Dermis microvascular lymphatic vessel endothelial cell (primary cell): ENCODE measurements at places on chromosomes 1 and 21.

- DNase-seq: no peak
Observed at GRCh38 chr1:235725434-235725833, 75.8 kb upstream of the GNG4 start.

- no peak for DNase-seq
Observed at GRCh38 chr1:229130028-229130668, 140.8 kb upstream of the RAB4A start.

DNA sequence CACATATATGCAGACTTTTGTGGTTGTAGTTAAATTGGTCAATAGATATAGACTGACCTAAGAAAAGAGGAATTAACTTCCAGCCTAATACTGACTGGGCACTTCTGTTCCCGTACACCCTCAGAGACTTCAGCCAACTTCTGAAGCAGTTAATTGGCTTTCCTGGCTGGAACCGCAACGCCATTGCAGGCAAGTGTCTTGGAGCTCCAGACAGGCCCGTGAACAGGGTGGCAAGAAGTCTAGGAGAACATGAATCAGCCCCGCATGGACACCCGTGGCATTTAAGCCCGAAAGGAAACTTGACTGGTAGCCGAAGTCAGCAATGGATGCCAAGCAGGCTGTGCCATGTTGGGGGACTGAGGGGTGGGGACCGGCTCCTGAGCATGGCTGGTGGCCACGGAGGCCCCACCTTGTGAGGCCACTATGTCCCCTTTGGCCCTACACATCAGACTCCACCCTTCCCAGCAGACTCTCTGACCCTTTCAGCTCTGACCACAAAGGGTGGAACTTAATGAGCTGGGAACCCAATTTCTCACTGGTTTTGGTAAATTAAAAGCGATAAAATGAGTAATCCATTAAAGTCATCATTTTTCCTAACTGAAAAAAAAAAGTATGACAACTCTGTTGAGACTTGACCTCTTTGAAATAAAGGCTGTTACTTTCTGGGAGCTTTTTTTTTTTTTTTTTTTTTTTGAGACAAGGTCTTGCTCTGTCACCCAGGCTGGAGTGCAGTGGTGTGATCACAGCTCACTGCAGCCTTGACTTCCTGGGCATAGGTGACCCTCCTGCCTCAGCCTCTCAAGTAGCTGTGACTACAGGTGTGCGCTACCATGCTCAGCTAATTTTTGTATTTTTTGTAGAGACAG lies 54.1 kb downstream of the RUNX1 start:
- DNase-seq: no peak

GRCh38 chr1:231748760-231749415 lies 122.3 kb downstream of the DISC1 start:
- no peak for DNase-seq

DNA sequence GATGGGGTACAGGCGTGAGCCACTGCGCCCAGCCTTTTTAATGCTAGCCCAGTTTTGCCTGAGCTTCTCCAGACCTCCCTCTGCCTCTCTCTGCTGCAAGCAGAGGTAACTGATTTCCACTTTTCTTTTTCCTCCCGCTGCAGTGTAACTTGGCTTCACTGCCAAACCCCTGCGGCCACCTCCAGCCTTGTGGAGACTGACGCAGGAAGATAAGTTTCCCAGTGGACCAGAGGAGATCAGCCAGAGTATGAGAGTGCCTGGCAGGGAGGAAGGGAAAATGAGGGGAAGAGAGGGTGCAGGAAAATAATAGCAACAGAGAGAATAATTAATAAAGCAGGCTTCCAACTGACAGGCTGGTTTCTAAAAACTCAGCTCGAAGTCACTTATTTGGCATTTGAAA lies 143.7 kb downstream of the PCNX2 start:
- DNase-seq: no peak

GRCh38 chr1:211305044-211305443 lies 21.6 kb upstream of the TRAF5 start:
- no peak for DNase-seq

DNA sequence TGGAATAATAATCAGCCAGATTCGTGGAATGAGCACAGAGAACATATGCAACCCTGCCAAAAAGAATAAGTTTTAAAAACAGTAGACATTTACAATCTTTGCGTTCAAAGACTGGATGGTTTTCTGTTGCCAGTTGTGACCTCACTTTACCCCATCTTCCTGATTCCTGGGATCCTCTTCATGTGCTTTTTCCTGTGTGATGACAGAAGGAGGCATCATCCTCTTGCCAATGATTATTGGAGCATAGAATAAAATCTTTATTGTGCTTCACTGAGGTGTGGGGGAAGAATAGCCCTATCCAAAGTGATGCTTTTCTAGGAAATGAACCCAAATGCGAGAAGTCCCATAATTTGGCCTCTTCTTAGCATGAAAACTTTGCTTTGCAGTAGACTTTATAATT lies 15.0 kb upstream of the BARHL2 start:
- DNase-seq: no peak

GRCh38 chr1:97783751-97784150 lies 137.1 kb downstream of the DPYD start:
- no peak for DNase-seq

DNA sequence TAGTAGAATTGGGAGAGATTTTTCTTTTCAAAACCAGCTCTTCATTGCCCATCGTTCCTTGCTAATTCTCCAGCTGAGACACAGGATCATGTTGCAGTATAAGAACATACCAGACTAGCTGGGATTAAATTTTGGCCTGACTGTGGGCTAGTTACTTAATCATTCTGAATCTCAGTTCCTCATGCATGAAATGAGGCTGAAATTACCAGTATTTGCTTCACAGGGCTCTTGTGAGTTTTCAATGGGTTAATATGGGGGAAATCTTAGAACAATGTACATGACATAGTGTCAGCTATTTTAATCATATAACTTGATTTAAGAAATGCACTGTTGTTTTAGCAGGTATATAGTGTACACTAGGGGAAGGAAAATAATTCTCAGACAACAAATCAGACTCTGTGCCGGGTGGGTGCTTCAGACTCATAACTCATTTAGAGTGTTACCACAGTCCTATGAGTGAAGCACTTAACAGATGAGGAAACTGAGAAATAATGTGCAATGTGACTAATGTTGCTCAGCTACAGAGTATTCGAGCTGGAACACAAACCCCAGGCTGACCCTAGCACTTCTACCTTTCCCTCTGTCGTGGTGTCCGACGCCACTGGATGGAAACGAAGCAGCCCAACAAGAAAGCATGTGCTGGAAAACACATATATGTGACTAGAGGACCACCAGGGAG lies 137.6 kb upstream of the SGIP1 start:
- DNase-seq: no peak

- peak; percentile 78 for DNase-seq
Observed at GRCh38 chr1:201025571-201026002, 2.1 kb upstream of the KIF21B start.

DNA sequence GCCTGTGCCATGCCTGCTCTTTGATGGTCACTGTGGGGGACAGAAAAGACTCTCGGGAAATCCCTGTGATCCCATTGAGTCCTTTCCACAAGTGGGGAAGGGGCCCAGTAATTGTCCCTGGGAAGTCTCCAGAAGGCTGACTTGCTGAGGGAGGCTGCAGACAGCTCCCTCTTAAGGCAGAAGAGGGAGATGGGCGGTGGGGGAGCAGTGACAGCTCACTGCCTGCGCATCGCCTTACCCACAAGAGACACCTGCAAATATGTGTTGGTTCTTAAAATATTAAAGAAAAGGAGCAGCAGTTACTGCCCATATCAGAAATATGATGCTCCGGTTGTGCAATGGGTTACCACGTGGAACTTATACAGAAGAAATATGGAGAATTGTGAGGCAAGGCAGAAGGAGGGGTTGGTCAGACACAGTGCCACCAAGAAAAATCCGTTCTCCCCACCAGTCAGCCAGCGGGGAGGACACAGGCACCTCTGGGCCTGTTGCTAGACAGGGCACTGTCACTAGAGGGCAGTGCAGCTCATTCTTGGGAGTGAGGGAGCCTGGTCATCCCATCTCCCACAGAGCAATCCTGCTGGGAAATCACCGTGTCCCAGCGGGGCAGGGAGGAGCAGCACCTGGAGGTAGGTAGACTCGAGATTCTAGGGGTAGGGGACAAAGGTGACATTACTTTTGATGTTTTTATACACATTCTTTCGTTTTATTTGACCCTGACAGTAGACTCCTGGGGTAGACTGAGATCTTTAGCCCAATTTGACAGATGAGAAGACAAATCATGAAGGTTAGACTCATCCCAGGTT lies 6.9 kb upstream of the CAMK1G start:
- DNase-seq: peak; percentile 24

- no peak for DNase-seq
Observed at GRCh38 chr1:207854001-207854400, 56.9 kb downstream of the CD34 start.

GRCh38 chr1:55051169-55051568 lies 11.8 kb downstream of the PCSK9 start:
- no peak for DNase-seq

GRCh38 chr1:43007377-43008114 lies 48.9 kb upstream of the SLC2A1 start:
- DNase-seq: no peak

- no peak for DNase-seq
Observed at GRCh38 chr1:117590273-117590925, 15.4 kb upstream of the TENT5C start.

- no peak for DNase-seq
Observed at GRCh38 chr1:169989246-169989645, 85.2 kb downstream of the KIFAP3 start.

DNA sequence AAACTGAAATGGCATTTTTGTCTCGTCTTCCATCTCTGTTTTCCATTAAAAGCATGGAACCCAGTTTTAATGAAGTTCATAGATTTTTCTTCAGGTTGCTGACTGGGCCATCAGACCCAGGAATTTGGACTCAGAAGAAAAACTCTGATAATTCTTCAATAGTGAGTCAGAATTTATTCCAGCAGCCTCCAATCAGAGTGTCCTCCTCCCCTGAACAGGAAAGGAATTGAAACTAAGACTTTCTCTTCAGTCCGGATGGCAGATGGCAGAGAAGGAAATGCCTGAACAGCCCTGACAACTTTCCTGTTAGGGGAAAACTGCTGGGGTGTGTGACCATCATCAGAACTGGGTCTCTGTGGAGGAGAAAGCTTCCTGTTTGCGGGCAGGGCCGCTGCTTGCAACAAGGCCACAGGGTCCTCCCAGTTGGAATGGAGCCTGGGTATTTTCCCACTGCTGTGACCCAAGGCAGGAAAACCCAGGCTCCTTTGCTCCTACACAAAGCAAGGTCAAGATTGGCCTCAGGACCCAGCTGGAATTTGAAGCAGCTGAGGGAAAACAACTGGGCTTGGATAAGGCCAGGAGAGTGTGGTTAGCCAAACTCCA lies 20.7 kb downstream of the CD34 start:
- DNase-seq: peak; percentile 90

DNA sequence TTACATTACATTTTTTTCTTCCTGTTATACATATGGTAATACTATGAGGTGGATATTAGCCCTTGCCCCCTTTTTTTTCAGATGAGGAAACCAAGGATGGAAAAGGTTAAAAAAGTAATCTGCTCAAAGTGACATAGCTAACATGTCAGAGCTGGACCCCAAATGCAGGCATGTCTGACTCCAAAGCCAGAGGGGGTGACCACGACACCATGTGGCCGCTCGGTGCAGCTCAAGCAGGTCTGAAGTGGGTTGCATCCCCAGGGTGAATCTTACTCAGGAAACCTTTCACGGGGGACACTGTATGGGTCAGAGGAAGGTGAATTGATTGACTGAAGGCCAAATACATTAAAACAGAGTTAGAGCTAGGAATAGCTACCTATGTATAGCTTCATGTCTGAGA lies 34.8 kb downstream of the CD34 start:
- peak; percentile 25 for DNase-seq

- DNase-seq: peak; percentile 70
Observed at GRCh38 chr21:38244885-38245869, 11.6 kb upstream of the KCNJ15 start.

DNA sequence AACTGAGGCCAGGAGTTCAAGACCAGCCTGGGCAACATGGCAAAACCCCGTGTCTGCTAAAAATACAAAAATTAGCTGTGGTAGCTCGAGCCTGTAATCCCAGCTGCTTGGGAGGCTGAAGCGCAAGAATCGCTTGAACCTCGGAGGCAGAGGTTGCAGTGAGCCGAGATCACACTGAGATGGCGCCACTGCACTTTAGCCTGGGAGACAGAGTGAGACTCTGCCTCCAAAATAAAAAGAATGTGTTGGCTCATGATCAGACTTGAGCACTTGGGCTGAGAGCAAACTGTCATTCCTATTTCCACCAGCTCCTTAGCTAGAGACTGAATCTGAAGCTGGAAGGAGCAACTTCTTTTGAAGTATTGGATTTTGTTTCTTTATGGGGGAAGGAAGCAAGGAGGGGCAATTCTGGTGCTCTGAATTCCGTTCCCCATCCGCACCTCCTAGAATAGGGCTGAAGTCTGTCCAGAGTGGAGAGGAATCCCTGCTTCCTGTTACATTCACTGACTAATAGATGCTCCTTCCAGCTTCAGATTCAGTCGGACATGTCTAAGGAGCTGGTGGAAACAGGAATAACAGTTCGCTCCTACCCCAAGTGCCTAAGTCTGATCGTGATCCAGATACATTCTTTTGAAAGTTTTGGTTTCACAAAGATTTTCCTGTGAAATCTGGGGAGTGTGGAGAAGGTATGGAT lies 3.8 kb downstream of the ZNF672 start:
- no peak for DNase-seq

DNA sequence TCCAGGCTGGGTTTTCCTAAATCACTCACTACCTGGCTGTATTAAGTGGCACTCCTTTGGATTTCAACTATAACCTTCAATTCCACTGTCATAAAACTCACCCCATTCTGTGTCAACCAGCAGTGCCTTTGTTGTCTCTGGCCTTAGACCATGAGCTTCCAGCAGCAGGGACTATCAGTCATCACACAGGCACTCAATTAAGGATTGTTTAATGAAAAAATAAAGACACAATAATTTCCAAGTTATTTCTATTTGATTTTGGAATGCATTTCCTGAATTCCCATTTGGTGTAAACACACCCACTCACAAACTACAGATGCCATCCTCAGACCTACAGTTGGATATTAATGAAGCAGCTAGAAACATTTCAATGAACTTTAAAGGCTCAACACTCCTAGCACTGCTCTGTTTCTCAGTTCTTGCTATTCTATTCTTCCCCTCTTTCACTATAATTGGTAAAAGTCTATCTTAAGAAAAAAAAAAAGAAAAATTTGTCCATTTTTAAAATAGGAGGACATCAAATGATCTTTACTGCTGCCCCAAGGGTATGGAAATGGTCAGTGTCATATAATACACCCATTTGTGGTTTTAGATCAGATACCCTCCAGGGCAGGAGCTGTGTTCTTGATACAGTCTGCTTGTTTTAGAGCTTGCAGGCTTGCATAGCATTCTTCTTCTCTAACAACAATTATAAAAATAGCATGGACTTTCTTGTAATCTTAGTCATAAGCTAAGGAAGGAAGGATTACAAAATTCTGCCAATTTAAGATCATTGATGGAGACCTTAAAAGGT lies 156.4 kb downstream of the PTGER3 start:
- DNase-seq: no peak

DNA sequence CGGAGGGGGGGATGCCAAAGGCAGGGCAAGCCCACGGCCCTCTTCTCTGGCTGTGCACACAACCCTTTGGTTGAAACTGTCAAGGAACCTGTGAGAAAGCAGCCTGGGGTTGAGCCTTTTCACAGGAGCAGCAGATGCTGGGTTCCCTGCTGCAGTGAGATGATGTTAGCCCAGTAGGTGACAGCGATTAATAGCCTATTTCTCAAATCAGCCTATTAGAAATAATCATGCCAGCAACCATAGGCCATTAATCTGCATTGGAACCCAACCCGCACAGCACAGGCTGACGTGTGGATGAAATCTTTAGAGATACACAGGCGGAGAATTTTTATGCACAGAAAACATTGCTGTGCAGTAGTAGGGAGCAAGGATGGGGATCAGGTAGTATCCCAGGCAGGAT lies 637.5 kb downstream of the AJAP1 start:
- no peak for DNase-seq

- DNase-seq: no peak
Observed at GRCh38 chr1:6197746-6198427, 1.5 kb downstream of the RPL22 start.
